ENCODE measurements at places on chromosomes 4 and X.

GRCh38 chr4:170777663-170778062 is 687.9 kb upstream of the AADAT start:
- no peak overlapping the region for H3K27ac ChIP-seq
- H3K4me3 ChIP-seq = no peak overlapping the region
- no peaks in the 10 kb centered on the region for H3K27me3 ChIP-seq
- no peak for DNase-seq

GRCh38 chrX:119880076-119880475 is 8.4 kb downstream of the NDUFA1 start:
- H3K36me3 ChIP-seq = peaks cover 12% of the 10 kb centered on the region
- no peak for DNase-seq
- H3K27me3 ChIP-seq = no peaks in the 10 kb centered on the region
- H3K27ac ChIP-seq = no peak overlapping the region

- H3K4me1 ChIP-seq = no peaks in the 10 kb centered on the region
- no peak for DNase-seq
- H3K36me3 ChIP-seq = peaks cover 10% of the 10 kb centered on the region
- H3K4me3 ChIP-seq = no peak overlapping the region
These were observed 64.5 kb downstream of the CDS1 start for GRCh38 chr4:84647312-84647884.

DNA sequence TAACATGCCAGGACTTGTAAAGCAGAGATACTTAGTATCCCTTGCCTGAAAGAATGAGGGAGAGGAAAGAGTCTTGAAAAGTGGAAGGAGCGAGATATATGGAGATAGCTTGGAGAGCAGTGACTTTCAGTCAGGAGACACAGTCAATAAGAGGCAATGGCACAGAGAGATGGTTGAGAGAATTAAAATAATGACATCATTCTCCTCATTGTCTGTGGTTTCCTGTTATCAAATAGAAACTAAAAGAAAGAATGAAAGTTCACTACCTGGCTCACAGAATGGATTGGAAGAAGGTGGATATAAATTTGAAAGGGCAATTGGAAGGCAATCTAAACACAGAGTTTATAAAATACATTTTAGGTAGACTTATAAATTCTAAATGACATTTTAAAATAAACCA is 760.2 kb upstream of the AADAT start:
- H3K4me3 ChIP-seq = no peak overlapping the region
- no peaks in the 10 kb centered on the region for H3K4me1 ChIP-seq
- no peaks in the 10 kb centered on the region for H3K36me3 ChIP-seq
- DNase-seq = no peak
